ENCODE measurements at places on chromosomes 13 and 19.

DNA sequence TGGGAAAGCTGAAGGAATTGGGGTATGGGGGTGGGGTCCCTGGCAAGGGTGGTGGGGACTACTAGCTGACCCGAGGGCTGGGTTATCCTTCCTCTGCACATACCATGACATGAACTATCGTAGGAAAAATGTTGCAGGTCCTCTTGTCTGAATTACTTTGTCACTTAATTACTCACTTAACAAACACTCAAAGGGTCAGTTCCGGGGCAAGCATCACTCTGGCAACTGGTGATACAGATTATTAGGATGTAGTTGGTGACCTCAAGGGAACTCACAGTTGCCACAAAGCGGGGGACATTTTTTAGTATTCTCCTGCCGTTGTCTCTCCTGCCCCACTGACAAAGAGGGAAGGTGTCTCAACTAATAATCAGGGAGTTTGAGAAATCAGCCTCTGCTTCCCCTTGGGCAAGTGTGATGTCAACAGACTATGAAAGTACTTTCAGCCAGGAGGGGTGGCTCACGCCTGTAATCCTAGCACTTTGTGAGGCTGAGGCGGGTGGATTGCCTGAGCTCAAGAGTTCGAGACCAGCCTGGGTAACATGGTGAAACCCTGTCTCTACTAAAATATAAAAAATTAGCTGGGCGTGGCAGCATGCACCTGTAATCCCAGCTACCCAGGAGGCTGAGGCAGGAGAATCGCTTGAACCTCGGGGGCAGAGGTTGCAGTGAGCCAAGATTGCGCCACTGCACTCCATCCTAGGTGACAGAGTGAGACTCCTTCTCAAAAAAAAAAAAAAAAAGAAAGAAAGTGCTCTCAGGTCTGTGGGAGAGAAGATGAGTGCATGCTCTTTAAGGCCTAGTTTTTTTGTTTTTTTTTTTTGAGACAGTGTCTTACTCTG is 10.3 kb downstream of the DNAJB1 start:
- no peak for DNase-seq

GRCh38 chr13:107222597-107222996 is 654.7 kb upstream of the ARGLU1 start:
- no peak for DNase-seq

DNA sequence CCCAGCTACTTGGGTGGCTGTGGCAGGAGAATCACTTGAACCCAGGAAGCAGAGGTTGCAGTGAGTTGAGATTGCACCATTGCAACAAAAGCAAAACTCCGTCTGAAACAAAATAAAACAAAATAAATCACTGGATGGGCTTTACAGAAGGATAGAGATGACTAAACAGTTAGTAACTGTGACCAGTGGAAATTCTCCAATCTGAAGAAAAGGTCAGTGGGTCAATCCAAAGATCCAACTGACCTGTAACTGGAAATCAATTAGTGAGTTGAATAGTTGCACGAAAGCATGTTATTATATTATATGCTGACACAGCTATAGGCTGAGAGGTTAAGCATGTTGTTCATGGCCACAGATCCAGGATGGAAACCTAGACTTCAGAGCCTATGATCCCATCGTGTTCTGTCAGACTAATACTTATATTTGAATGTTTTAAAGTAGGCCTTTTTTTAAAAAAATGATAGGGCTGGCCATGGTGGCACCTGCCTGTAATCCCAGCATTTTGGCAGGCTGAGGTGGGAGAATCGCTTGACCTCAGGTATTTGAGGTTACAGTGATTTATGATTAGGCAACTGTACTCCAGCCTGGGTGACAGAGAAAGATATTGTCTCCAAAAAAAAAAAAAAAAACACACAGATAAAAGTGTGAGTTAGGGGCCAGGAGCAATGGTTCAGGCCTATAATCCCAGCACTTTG is 1.4 kb downstream of the ECH1 start:
- DNase-seq = no peak

GRCh38 chr19:6577476-6578125 is 13.3 kb downstream of the CD70 start:
- no peak for DNase-seq

- DNase-seq = no peak
Observed at GRCh38 chr19:11025997-11026396, 63.3 kb upstream of the LDLR start.

- DNase-seq = no peak
Observed at GRCh38 chr13:50713523-50714248, 129.8 kb downstream of the DLEU7 start.

GRCh38 chr13:51781246-51782022 is 22.5 kb downstream of the DHRS12 start:
- DNase-seq = no peak

GRCh38 chr19:15252398-15253018 is 20.3 kb upstream of the EPHX3 start:
- no peak for DNase-seq

DNA sequence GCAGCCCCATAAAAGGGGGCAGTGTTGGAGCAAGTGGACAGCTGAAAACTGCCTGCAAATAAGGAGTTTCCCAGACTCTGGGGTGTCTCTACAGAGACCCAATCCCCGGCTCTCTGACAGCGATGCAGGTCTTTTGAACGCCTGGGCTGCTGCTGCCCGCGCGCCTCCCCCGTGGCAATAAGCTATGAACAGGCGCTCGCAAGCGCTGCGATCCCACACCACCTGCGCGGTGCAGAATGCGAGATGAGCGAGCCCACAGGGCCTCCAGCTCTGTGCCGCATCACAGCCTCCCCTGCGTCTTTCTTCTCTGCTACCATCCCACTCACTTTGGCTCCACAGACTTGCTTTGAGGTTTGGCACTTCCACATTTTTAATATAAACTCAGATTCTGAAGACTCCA is 62.3 kb downstream of the KCTD15 start:
- no peak for DNase-seq

DNA sequence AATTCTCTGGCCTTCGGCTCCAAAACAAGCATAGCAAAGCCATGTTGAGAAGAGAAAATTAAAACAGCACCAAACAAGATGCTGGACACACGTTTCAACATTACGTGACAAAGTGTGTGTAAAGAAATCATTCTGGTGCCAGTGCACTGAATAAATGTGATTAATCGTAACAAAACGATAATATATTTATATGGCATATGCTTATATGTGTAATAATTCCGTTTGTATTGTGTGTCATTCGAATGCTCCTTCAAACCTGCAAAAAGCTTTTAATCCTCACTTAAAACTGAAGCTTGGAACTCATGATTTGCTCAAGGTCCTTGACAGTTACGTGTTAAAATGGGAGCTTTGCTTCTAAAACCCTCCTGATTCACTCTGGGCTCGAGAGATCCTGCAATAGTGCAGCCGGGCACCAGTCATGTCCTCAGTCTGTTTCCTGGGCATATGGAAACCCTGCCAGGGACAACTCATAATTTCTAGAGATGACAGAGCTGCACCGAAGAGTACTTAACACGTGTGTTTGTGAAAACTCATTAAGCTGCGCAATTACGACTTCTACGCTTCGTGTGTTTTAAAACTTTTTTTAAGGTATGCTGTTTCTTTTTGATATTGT is 731 bp upstream of the AKAP8L start:
- DNase-seq = no peak

- no peak for DNase-seq
Observed at GRCh38 chr13:105177265-105177900, 1358.1 kb downstream of the EFNB2 start.

DNA sequence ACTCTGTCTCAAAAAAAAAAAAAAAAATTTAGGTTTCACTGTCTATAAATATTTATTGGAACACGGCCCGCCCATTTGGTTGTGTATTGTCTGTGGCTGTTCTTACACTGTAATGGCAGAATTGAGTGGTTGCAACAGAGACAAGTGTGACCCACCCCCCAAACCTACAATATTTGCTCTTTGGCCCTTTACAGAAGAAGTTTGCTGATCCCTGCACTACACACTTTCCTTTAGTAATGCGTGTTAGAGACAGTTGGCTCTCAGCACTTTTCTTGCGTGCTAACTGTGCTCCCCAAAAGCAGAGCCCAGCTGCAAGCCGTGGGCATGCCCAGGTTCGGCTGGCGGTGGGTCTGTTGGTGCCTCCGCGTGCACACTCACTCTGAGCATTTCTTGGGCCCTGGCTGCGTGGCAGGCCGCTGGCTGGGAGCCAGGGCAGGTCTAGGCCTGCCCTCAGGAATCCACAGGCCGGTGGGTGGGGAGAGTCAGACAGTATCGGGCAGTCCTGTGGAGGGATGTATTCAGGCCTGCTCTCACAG is 72.6 kb downstream of the SIPA1L3 start:
- DNase-seq = no peak

DNA sequence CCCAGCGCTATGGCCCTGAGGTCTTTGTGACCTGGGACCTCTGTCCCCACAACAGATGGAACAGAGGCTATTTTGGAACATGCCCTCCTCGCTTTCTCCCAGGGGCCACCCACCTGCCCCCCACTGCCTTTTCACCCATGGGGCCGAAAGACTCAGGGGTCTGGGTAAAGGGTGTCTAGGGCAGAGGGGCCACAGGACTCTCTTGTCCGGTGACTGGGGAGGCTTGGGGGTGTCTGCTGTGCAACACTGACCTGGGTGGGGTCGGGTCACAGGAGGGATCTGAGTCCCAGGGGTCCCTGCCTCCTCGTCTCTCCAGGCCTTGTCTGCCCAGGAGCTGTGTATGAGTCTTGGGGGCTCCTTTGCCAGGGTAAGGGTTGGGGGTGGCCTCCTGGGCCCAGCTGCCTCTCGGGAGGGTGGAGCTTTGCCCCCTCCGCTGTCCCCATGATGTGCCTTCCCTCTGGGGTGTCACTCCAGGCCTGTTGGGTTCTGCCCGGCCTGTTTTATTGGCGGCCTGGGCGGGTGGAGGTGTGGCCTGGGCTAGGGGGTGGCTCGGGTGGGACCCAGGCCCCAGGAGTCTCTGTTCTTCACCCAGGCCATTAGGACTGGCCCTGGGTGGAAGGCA is 2.1 kb downstream of the ARID3A start:
- no peak for DNase-seq

GRCh38 chr19:47534628-47535027 is 19.8 kb upstream of the NAPA start:
- no peak for DNase-seq

DNA sequence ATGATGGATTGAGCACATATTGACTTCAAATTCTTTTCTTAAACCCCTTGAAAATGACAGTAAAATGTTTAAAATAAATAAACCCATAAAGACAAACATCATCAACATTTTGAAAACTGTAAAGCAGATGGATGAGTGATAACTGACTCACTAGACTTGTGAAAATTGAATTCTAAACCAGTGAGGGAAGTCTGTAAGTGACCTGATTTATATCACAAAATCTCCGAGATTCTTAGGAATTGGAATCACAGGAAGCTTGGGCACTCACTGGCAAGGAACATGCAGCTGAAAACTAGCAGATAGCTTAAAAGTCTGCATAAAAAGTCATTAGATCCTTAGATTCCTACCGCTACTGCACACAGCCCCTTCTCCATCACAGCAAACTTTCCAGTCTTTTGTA is 51.3 kb upstream of the TSC22D1 start:
- DNase-seq = no peak

DNA sequence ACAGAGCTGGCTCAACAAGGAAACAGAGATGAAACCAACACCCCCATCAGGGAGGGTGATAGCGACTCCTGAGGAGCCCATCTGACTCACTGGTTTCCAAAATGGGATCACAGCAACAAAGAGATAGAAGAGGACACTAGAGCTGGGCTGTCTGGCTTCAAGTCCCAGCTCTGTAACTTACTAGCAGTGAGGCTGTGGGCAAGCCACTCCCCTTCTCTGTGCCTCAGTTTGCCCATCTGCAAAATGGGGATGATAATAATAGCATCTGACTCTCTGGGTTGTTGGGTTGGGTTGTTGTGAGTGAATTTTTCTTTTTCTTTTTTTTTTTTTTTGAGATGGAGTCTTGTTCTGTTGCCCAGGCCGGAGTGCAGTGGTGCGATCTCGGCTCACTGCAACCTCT is 14.3 kb downstream of the IGSF23 start:
- DNase-seq = no peak

DNA sequence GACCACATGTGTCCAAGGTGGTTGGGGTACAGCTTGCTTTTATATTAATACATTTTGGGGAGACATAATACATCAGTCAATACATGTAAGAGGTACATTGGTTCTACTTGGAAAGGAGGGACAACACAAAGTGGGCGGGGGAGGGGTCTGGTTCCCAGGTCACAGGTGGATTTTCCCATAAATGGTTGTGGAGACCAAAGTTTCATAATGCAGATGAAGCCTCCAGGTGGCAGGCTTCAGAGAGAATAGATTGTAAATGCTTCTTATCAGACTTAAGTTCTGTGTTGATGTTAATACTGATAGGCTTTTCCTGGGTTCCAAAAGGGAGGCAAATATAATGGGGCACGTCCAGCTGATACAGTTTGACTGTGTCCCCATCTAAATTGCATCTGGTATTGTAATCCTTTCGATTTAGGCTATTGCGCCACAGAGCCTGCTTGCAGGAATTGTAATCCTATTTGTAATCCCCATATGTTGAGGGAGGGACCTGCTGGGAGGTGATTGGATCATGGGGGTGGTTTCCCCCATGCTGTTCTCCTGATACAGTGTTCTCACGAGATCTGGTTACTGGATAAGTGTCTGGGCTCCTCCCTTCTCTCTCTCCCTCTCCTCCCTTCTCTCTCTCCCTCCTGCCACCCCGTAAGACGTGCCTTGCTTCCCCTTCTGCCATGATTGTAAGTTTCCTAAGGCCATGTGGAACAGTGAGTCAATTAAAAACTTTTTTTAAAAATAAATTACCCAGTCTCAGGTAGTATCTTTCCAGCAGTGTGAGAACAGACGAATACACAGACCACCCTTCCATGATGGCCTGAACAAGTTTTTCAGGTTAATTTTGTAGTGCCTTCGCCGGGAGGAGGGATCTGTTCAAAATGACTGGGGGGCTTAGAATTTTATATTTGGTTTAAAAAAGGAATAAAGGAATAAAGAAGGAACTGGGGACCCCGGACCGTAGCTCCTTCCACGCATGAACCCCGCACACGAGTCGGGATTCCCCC is 44.9 kb downstream of the ZNF823 start:
- DNase-seq = no peak

DNA sequence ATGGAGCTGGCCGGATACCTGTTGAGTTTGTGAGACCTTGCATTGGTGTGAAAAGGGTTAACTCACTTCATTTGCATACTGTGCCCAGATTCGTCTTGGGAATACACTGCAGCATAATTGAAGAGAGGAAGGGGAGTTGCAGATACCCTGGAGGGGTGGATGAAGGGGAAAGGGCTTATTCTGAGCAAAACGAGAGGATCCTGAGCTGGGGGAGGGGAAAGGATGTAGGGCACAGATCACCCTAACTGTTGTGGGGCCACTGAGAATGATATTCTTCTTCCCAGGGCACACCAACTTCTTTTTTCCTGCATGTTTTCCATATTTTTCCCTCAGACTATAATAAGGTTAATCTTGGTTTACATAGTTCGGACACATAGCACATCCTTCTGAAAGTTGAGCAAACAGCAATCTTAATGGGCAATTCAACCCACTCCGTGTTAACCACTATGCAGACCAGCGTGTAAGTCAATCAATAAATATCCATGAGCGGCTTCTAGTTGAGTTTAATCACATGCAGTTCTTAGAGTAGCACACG is 11.7 kb upstream of the PTPRS start:
- no peak for DNase-seq

All from stimulated activated CD4-positive, alpha-beta T cell treated with anti-CD3 and anti-CD28 coated beads, Interleukin-4, amount 100 ng/mL, for 48 hours (primary cell).